ENCODE measurements at places on chromosomes 11 and 22.

- peak; percentile 53 for DNase-seq
Observed at GRCh38 chr11:19201737-19202605, at the start of gene CSRP3. Gene CSRP3, minus strand, starts transcription at chr11:19201983. Its CDS starts 9,535 bp downstream, at chr11:19192448.

GRCh38 chr11:66361502-66361941, 10.0 kb downstream of the SLC29A2 start:
- DNase-seq = no peak

- DNase-seq = no peak
Observed at GRCh38 chr11:73753938-73754337, 6.9 kb downstream of the RAB6A start.

GRCh38 chr22:33389936-33390335, 331.8 kb upstream of the SYN3 start:
- peak; percentile 83 for DNase-seq

GRCh38 chr11:34395916-34396550, 38.2 kb upstream of the ABTB2 start:
- DNase-seq = peak; percentile 49
